ENCODE measurements at places on chromosomes 5 and 9.

GRCh38 chr9:99187311-99187710, 34.4 kb downstream of the ALG2 start:
- no peak for DNase-seq

DNA sequence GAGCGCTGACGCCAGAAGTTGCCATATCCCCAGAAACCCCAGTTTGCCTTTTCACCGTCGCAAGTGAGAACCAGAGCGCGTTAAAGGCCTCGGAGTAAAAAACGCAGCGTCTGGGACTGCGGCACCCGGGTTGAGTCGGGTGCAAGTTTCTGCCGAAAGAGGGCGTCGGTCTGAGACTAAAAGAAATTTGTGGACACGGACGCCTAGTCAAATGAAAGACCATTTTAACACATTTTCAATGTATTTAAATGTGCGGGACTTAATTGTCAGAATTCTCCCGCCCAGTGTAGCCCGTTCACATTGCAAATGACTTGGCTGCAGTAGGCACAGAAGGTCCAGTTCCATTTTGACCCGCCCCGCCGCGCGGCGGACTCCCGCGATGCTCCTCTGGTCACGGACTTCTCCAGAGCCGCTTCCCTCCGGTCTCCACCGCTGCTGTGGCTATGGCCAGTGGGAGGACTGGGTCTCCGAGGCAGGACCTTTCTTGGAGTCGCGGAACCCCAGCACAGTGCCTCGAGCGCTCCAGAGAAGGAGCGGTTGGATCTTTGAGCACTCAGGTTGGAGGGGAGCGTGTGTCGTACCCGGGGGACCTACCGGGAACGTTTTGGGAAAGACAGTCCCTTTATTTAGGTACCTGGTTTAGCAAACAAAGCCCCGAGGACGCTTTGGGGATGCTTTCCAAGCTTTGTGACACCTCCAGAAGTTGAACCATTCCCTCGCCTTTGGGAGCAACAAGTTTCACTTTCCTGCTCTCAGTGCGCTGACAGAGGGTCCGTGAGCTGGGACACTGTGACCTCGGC, 1.2 kb upstream of the NPR3 start:
- no peak for DNase-seq

GRCh38 chr5:41869151-41869723, 988 bp downstream of the OXCT1 start:
- DNase-seq = peak; percentile 64

DNA sequence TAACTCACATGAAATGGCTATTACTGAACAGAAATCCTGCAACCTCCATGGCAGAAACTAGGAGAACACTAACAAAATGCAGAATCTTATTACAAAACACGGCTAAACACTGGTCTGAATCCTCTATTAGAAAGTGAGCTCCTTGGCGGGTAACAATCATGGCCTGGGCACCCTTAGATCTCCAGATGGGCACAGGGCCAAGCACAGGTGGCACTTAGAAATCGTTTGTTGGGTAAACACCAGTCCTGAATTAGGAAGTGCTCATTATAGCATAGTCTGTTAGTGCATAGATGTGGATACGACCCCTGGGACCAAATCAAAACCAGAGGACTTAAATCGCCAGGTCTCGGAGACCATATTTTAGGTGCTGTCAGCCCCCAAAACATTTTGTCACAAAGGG, 14.4 kb downstream of the VDAC1 start:
- no peak for DNase-seq

Measured in suprapubic skin (tissue), 4 donors.